Activated naive CD4-positive, alpha-beta T cell (primary cell): ENCODE measurements at places on chromosomes 1 and 21.

DNA sequence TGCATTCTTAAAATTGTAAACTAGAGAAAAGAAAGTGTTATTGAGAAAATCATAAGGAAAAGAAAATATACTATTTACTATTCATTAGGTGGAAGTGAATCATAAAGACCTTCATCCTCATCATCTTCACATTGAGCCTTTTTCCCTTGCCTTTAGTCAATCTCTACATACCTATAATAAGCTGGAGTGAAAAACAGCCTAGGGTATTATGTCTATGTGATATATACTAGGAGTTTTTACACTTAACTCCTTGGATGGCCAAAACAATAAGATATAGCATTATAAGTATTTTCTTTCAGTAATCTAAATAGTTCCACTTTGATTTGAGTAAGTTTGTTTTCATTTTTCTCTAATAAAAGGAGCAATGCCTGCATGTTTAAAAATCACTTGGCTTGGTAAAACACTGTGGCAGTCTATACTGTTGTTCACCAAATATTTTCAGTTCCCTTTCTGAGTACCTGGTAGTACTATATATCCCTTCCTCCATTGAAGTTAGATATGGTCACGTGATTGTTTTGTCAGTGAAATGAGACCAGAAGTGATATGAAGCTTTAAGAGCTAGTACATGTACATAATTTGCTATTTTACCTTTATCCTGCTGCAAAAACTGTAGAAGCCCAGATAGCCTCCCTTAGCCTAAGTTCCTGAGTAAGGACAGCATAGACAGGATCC, 78.3 kb downstream of the CLEC20A start:
- DNase-seq: no peak

GRCh38 chr1:109084563-109085517, 5.7 kb upstream of the TMEM167B start:
- no peak for DNase-seq

DNA sequence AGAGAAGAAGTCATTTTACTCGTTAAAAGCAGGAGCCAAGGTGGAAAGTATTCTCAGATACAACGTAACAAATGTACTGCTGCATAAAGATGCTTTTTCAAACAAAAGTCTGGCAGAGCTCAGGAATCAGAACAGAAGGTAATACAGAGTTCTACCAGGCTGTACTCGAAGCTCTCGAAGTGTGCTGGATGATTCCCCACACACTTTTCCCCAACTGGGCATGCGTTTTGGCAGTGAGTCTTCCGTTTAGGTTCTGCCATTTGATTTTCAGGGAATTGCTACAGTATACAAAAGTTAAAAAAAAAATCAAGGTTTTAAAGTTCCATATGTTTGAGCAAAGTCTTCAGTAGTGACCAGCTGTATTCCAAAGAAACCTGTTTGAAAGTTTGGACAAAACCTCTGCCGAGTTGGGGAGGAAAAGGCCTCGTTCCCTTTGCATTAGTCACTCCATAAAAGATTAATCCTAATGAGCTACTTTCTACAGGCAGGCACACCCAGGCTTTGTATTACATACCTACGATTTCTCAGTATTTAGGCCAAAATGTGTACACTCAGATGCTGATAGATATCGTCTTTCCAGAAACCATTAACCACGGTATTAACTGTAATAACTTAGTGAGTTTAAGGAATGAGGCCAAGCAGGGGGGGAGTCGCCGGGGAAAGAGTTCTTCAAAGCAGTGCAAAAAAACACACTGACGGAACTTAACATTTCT, 477.1 kb downstream of the LMO4 start:
- no peak for DNase-seq

- no peak for DNase-seq
These were observed 9.6 kb upstream of the RIMKLA start for GRCh38 chr1:42370876-42371549.

- no peak for DNase-seq
These were observed 5.2 kb downstream of the GPR25 start for GRCh38 chr1:200877839-200878551.

- DNase-seq: no peak
These were observed 16.6 kb upstream of the EDEM3 start for GRCh38 chr1:184771190-184771691.

DNA sequence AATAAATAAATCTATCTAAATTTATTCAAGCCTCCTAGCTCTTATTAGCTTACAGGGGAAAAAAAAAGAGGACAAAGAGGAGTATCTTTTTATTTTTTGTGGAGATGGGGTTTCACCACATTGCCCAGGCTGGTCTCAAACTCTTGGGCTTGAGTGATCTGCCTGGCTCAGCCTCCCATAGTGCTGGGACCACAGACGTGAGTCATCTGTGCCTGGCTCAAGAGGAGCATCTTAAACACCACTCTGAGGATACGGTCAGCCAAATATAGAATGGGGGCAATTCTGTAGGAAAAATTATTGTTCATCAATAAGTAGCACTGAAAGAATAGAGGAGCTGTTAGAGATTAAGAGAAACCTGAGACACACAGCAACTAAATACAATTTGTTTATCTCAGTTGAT, 24.1 kb downstream of the SLC45A3 start:
- no peak for DNase-seq

- no peak for DNase-seq
These were observed 9.5 kb upstream of the DMRTB1 start for GRCh38 chr1:53449693-53450092.
